ENCODE measurements at places on chromosomes 7 and 10.

DNA sequence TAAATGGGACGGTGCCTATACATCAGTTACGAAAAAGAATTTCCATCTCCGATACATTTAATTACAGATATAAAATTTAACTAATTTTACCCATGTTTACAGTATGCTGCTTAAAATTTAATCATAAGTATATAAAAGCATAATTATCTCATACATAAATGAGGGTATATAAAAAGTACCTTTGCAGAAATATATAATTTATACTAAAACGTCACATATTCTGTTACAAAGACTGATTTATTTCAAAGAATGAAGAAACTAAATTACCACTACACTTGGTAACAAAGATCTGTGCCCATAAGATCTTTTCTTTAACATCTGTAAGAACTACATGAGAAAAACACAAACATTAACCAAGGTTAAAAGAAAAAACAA lies 2.8 kb downstream of the DOCK4 start:
- no peak for DNase-seq

- no peak for DNase-seq
Observed at GRCh38 chr10:77602913-77603533, 34.6 kb downstream of the KCNMA1 start.

GRCh38 chr7:127755521-127755920 lies 103.5 kb downstream of the SND1 start:
- no peak for DNase-seq

DNA sequence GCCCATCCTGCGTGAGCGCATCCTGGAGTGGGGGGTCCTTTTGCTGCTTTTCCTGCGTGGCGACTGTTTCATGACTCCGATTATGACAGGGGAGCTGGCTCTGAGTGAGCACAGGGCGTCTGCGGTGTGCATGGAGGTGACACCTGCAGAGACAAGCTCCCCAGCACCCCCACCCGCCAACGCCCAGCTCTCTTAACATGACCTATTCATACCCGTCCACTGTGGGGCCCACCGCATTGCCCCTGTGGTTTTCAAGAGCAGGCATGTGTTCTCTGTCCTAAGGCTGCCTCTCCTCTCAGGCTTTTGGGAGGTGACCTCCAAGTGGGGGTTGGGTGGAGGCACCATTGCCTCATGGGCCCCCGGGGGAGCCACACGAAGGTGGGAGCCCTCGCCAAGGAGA lies 500.7 kb downstream of the TCERG1L start:
- DNase-seq = no peak

DNA sequence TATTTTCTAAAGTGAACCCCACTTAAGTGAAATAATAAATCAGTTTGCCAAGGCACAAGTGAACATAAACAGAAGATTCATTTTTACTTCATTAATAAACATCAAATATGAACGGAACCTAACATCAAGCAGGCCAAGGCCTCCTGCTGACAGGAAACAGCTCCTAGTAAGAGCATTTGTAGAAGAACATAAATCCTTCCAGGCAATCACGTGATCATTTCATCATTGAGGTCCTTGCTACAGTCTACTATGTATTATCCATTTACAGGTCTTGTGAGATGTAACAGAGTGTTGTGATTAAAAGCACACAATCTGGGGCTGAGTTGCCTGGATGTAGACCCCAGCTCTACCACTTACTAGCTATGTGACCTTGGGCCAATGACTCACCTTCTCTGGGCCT lies 70.6 kb downstream of the CALD1 start:
- DNase-seq = no peak

- DNase-seq = no peak
Observed at GRCh38 chr7:149291036-149291780, 29.2 kb downstream of the ZNF783 start.

Data from omental fat pad (tissue), 4 donors.